ENCODE measurements at places on chromosomes 2 and 18.

DNA sequence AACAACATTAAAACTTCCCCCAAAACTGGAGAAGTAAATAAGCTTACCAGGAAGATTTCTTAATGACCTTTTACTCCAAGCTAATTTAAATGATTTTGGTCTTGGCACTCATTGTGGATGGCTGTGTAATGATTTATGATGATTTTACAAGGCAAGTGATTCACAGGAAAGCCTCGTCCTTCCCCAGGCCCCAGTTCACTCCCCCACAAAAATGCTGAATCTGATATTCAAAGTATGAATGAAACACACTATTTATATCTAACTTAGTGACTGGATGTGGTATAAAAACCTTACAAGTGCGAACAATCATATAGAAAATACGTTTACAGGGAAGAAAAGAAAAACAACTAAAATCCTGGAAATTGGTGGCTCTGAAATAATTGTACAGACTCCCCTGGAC is 49.8 kb downstream of the ZNF516 start:
- no peak for DNase-seq

GRCh38 chr2:79129260-79129659 is 9.0 kb downstream of the REG1A start:
- DNase-seq: no peak

DNA sequence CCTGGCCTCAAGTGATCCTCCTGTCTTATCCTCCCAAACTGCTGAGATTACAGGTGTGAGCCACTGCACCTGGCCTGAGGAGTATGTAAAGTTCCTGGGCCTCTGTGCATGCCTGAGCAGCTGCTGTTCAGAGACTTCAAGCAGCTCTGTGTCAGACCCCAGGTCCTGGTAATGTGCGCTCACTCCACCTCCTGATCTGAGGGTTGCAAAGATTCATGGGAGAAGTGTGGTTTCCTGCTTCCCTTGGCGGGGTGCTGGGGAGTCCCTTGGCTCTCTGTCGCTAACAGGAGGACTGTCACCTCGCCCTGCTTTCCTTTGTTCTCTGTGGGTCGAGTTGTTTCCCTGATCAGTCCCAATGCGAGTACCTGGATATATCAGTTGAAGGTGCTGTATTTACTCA is 8.6 kb upstream of the IL36A start:
- no peak for DNase-seq

GRCh38 chr2:106561356-106561755 is 74.2 kb downstream of the CD8B2 start:
- DNase-seq: peak; percentile 45

DNA sequence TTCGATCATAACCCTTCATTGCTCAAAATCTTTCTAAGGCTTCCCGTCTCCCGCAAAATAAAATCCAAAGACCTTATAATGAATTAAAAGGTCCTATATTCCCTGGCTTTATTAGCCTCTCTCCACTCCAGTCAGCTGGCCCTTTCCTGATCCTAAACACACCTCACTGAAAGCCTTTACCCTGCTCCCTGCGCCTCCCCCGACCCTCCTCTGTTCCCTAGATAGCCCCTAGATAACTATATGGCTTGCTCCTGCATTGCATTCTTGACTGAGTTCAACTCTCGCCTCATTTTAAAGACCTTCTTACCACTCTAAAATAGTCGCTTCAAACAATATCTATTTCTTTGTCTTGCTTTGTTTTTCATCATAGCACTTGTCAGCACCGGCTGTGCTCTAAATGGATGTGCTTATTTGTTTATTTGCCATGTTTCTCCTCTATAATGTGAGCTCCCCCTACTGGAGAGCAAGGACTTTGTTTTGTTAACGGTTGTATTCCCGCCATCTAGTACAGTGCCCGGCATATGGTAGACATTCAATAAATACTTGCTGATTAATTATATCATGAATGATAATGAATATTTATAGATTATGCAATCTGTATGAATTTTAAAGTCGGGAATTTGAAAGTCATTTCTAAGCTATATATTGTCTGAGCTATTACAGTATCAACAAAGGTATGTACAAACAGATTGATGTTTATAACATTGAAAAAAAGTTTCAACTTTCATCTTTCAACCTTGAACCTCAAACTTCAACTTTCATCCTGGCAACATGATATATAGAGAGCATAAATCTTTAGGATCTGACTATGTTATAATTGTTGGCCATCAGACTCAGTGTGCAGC is 32.4 kb upstream of the VIT start:
- DNase-seq: no peak

DNA sequence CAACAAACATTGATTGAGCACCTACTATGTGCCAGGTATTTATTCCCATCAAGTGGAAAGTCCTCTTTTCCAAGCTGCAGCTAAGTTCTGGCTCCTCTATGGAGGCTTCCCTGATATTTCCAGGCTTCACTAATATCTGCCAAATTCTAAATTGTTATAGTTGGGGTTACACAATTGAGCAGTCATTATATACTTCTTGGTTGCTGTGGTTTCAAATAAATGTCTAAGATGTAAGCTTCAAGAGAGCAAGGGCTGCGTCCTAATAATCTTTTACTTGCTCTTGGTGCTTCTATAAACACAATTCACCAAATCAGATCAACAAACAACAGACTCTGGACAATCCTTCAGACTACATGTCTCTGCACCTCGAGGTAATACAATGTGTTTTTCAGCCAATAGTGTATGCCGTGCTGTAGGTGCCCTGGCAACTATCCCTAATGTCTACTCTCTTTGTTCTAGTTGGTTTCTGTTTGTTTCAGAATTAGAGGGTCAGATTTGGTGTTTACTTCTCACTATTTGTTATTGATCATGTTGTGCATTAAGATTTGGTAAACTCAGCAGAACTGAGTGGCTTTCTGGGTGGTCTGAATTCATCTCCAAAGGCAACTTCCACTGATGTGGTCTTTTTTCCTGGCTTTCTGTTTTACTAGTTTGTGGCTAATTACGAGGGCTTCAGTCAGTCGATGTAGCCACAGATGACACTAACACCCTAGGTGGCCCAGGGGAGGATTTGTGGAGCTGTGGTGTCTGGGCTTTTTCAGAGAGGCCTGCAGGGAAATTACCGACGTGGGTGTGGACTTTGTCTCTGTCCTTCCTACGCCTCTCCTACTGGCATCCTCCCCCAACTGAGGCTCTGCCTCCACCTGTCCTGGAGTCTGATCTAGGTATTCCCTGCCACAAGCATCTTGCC is 50.4 kb downstream of the CDCA7 start:
- DNase-seq: no peak
